Suppressor macrophage (primary cell): ENCODE measurements at places on chromosomes 13 and 19.

DNA sequence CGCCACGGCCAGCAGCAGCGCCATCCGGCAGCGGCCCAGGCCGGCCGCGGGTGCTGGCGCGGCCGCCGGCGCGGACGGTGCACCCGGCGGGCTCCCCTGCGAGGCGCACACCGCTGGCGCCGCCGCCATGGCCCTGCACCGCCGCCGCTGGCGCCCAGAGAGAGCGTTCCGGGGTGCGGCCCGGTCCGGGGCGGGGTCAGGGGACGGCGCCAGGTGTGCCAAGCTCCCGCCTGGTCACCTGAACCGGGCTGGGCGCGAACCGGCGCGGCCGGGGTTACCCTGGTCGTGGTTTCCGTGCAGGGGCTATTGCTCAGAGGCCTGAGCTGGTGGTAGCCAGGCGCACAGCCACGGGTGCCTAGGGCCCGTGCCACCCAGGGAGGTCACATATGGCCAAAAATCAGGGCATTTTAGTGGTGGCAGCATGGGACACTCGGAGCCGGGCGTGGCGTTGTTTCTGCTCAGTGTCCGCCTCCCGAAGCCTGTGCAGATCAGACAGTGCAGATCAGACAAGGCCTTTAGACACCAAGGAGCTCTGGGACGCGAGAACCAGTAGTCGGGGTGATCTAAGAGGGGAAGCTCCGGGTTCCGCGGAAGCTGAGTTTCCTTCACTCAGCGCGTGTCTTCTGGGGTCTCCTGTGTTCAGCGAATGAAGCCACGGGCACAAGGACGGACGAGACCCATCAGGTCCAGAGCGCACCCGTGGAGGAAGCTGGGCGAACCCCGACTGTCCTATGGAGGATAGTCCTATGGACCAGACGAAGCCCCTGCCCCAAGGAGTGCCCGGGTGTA, at the start of gene TMEM238:
TSS of gene TMEM238 (minus strand) at position 162 of the 789 bp plus-strand sequence. CDS start at position 129, 33 bp downstream.
- peak; percentile 41 for DNase-seq

DNA sequence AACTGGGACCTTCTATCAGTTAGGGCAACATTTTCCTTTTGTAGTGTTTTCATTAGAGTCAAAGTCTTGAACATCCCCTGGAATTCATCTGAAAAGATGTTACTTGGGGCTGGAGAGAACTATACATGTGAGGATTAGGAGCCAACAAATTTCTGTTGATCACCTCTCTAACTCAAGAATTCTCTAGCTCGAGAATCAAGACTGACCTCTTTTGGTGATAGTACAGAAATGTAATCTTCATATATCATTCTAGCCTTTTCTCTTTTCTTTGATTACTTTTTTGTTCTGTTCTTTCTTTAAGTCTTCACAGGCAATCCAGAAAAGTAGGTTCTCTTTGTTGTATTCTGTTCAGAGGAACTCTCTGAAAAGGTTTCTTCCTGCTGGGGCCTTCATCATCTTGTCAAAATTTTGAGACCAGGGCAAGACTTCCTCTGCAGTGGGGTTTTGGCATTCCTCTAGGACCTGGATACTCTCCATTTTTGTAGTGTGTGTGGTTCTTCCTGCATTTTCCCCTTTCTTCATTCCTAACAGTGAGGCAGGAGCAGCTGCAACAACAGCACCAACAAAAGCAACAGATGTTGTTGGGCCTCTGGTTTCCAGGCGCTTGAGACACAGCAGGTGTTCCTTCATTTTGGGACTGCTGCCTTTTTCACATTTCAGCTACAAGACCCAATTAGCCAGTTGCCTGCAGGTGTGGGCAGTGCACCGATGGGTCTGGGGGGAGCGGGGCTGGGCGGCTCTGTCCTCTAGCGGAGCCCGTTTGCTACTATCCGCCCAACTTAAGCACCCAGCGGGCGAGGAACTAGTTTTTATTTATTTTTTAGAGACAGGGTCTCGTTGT, 26.2 kb downstream of the ELF1 start:
- no peak for DNase-seq

GRCh38 chr13:38514575-38514974, 164.9 kb downstream of the UFM1 start:
- no peak for DNase-seq

DNA sequence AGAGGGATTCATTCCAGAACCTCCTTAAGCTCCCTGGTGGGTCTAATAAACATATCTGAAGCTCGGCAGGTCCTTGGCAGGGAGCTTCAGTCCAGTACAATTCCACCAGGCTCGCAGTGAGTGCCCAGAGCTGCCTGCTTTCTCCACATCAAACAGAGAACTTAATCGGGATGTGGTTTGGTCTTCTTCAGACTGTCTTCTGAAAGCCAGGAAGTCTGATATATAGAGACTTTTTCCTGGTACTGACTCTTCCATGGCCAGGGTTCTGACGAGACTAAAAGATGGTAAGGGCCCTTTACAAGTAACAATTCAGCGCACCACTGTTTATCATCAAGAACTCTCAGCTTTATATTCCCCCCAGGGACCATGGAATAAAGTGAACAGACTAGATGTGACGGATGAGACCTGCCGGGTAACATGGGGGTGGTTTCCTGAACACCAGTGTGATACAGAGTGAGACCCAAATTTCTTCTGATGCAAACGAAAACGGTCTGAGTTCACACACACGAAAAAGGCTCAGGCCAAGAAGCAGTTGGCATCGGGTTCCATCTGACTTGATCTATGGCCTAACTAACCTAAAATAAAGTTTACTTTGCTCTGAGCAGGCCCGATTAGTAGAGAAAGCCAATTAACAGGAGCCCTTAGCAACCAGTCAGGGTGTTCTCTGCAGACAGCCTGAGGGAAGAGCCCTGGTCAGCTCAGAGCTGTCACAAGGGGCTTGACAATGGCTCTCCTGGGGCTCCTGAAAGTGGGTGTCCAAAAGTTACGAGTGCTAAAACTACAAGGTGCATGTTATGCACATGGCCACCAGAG, 29.0 kb downstream of the RANBP3 start:
- DNase-seq: no peak

- DNase-seq: no peak
Observed at GRCh38 chr13:71906448-71906847, 39.4 kb upstream of the DACH1 start.

DNA sequence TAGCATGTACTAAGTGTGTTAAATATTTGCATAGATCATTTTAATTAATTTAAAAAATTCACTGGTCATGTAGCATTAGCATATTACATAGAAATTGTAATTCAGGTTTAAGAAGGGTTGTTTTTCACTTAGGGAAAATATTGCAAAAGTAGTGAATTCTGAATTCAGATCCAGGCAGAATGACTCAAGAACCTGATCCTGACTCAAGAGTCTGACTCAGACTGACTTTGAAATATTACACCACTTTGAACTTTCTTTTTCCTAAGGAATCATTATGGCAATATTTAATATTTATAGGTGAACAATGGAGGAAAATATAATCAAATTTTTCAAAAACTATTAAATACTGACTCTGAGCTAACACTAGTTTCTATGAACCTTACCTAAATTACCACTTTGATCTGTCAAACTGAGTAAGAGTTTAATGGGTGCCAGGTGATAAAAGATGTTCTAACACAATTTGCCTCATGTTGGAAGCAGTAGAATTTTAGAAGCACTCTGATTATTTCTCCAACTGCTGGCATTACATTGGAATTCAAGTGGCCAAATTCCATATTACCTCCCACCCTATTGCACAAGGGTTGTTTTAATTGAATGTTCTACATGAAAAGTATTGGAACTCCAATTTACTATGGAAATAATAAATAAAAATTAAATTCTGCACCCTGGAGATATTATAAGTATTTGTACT, 261.6 kb downstream of the SLITRK1 start:
- DNase-seq: no peak

GRCh38 chr13:49812812-49813211, 20.3 kb upstream of the KPNA3 start:
- no peak for DNase-seq
